Stimulated activated CD4-positive, alpha-beta T cell treated with anti-CD3 and anti-CD28 coated beads, Interleukin-4, amount 100 ng/mL, for 24 hours (primary cell): ENCODE measurements at places on chromosomes 5 and 9.

- no peak for DNase-seq
Measured at GRCh38 chr5:80249901-80250300, 5.9 kb downstream of the SERINC5 start.

- peak; percentile 56 for DNase-seq
Measured at GRCh38 chr5:131357739-131358561, 94.1 kb downstream of the CDC42SE2 start.

DNA sequence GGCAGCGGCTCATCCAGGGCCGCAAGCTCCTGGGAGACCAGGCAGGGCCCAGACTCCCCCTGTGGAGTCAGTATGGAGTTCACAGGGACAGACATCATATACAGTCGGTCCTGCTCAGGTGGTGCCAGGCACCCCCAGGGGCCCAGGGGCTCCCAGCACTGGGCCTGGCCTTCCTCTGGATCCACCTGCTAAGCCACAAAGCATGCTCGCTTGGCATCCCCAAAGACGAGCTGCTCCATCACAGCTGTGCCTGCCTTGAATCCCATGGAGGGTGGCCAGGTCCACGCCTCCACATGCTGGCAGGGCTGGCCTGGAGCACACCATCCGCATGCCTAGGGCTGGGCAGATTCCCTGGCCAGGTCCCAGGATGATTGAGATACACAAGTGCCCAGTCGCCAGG lies 4.6 kb downstream of the BICD2 start:
- no peak for DNase-seq

DNA sequence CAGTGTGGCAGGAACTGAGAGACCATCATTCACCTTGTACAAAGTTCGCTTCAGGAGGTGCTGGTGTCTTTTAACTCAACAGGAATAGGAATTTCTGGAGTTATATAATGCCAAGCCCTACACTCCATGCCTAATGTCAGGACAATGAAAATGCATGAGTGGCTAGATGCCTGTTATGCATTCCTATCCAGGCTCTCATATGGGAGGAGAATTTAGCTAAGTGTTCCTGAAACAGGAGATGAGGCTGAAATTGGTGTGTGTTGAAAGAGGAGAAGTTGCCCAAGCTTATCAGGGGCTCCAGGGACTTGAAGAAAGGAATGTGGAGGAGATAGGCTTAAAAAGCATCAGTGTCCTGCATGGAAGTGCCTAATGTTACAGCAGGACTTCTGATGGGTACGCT lies 26.8 kb upstream of the PRUNE2 start:
- DNase-seq, result no peak

- DNase-seq, result peak; percentile 36
Measured at GRCh38 chr9:96418920-96419690, 935 bp upstream of the ZNF367 start.

DNA sequence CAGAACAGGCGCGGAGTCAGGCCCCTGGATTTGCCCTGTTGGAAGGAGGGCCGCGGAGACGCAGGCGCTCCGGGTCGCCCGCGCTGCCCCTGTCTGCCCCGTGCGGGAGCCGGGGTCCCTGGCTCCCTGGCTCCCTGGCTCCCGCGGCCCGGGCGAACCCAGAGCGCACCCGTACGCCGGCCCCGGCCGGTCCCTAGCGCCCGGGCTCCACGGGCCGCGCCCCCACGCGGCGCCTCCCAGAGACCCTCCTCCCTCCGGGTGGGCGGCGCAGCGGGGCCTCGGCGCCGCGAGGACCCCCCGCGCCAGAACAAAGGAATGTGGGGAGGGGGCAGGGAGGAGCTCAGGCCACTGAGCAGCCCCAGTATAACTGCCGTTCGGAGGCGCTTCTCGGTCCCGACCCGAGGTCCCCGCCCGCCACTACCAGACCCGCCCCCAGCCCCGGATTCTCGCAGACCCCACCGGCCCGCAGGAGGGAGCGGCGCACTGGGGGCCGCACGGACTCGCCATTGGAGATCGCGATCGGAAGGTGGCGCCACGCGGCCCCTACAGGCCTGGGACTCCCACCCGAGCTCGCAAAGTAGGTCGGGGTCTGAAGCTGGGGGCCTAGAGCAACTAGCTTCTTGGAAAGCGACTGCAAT lies 2.4 kb downstream of the NFIL3 start:
- DNase-seq, result no peak

GRCh38 chr5:161344234-161344633 lies 202.3 kb downstream of the GABRB2 start:
- DNase-seq, result no peak

DNA sequence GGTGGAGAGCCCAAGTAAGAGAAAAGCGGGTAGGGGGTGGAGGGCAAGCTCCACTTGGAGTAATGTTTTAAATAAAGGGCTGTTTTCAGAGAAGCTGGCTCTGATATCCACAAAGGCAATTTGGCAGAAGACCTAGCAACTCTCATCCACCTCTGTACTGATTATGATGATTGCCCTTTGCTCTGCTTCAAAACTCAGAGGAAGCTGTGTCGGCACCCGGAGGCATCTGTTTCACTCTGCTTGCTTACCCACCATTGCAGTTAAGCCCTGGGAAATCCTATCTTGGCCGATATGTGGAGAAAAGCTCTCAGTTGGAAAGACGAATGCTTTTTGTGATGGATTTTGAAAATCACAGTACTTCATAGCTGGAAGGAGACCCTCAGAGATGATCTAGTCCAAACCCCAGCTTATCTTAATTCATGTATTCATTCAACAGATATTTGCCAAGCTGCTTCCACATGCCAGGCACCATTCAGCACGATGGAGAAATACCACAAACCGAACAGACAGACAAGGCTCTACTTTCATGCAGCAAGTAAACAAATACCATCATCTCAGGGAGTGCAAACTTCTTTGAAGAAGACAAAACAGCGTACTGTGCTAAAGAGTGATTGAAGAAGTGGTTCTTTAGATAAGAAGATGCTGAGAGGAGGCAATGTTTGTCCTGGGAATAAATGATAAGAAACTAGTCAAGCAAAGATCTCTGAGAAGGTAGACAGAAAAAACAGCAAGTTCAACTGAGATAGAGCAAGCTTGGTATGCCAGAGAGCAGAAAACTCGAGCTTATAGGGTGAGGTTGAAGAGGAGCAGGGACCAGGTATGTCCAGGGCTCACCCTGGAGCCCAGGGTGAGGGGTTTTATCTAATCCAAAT lies 140.4 kb upstream of the SPDL1 start:
- DNase-seq, result no peak

DNA sequence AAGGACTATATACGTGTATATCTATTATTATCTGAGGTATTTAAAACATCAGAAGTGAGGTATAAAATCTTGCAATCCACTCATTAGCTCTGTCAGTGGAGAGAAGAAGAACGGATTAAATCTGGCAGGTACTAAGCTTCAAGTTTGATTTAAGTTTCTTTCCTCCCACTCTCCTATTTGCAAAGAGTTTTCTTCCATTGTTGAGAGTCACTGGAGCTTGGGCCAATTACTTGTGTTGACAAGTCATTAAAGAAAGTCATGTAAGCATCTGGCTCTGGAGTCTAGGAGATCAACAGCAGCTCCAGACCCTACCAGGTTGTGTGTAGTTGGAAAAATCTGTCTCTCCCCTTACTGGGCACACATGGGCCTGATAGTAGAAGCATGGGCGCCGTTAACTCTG lies 476.8 kb upstream of the SMARCA2 start:
- DNase-seq, result no peak

GRCh38 chr5:14331386-14331781 lies 188.2 kb downstream of the TRIO start:
- no peak for DNase-seq

DNA sequence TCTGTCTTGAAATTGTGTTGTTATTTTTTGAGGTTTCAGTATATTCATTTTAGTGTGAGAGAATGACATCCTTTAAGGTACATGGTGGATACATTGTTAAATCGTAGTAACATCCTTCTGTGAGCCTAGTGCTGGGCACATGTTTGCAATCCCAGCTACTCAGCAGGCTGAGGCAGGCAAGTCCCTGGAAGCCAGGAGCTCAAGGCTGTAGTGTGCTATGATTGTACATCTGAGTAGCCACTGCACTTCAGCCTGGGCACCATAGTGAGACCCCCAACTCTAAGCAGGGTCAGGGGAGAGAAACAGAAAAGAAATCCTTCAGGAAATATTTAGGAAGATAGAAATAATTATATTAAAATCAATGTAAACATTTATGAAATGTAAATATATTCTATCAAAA lies 62.3 kb downstream of the ZCCHC7 start:
- no peak for DNase-seq

DNA sequence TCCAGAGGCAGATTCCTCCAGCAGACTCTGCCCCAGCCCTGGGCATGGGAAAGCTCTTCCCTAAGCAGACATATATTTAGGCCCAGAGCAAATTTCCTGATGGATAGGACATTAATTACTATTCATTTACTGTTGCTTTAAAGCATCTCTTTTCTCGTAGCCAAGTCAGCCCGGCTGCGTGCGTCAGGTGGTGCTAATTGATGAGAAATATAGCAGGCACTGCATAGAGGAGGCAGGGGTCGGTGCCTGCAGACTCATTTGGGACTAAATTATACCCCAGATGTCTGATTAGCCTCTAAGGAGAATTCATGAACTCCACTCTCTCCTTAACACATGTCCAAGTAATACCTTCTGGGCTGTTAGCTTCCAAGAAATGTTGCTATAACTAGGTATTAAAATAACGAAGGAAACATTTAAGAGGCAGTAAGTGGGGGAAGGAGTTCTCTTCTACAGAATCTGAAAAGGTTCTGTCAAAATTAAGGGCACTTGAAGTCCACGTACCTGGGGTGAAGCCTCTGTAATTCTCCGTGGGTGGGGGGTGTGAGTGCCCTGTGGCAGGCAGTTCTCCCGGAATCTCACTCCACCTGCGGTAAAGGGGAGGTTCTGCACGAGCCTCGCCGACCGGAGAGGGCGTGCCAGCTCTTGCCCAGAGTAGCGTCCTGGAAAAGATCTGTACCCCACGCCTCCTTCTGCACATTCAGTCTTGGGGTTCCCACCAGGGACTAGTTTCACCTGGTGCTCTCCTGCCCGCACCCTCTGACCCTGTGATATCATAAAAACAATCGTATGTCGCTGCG lies 115.9 kb upstream of the FCN2 start:
- no peak for DNase-seq

DNA sequence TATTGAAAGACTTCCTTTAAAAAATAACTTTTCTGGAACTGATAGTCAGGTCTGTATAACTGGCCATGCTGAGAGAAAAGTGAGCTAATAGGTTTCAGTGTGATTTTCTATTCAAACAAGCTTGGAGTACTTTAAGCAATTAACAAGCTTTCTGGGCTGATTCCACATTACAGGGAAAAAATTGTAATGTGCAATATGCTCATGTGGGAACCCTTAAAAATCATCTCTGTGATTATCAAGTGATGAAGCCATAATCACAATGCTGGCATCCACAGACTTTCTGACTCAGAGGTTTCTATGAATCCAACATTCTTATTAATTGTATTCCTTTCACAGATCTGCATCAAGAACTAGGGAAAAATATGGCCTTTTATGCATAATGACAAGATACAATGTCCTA lies 212.2 kb upstream of the ACO1 start:
- no peak for DNase-seq

- no peak for DNase-seq
Measured at GRCh38 chr5:116614603-116614920, 39.9 kb upstream of the SEMA6A start.

- no peak for DNase-seq
Measured at GRCh38 chr5:133508845-133509741, 103.2 kb downstream of the FSTL4 start.

DNA sequence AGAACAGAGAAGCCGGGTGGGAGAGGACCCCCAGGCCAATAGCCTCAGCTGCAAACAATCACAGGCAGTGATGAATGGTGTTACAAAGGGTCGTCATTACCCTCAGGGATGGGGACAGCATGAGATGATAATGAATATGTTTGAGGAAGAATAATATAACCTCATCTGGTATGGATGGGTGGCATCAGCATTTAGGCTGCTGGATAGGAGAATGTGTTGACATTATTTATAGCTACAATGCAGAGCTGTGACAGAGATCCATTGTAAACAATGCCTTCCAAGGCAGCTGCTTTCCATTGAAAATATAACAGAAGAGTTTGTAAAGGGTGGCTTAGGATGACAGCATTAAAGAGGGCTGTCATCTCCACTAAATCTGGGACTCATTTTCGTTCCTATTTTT lies 365.5 kb downstream of the KCNN2 start:
- DNase-seq, result no peak

DNA sequence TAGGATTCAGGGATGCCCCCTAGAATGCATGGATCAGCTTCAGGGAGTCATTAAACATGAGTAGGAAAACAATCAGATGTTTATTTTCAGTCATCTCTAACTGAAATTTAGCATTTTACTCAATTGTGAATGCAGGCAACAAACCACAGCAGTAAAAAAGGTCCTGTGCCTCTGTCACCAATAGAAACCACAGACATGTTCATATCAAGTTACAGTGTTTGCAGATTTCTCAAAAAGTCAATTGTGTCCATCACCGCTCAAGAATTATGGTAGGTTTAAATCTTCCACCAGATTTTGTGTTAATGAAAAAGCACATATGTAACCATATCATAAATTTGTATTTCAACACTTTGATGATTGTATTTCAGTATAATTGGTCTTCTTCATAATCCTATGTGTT lies 68.4 kb upstream of the SLC1A1 start:
- DNase-seq, result no peak

- DNase-seq, result peak; percentile 25
Measured at GRCh38 chr5:153964880-153965645, 73.6 kb downstream of the FAM114A2 start.

- no peak for DNase-seq
Measured at GRCh38 chr5:123456242-123456641, 33.0 kb upstream of the CEP120 start.

GRCh38 chr5:32403760-32404159 lies 40.8 kb downstream of the ZFR start:
- no peak for DNase-seq

- DNase-seq, result no peak
Measured at GRCh38 chr9:90629991-90630390, 12.6 kb downstream of the DIRAS2 start.

DNA sequence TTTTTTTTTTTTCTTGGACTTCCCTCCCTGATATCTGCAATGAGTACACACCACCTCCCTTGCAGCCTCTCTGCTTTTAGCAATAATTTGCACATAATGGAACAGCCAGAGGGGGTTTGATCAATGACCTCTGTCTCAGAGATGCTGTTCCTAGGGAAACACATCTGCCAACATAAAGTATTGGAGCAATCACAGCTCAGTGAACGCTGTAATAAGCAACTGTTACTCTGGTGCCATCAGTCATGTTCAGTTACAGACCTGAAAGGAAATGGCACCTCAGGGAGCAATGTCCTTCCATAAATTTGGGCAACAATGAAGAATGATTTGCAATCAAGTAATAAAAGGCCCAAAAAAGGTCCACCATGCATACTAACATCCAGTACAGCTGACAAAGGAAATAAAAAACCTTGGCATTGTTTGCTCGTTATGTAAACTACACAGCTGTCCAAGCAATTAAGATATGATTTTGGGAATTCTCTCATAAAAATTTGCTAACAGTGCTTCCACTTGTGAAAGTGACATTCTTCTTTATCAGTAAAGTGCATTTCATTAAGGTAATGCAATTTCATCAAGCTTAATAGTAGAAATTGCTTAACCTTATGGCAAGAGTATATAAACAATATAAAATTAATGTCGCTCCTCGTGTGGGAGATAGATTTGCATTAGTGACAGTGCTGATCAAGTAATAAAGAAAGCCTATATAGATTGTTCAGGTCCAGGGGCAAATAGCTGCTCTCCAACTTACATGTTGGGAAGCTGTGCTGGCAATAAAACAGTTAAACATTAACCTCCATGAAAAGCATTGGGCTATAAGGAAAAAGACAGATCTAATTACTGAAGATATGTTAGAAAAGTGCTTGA lies 167.8 kb downstream of the RASEF start:
- no peak for DNase-seq

- no peak for DNase-seq
Measured at GRCh38 chr9:77523891-77524290, 124.2 kb downstream of the GNA14 start.
